Breast epithelium (tissue), 4 donors: ENCODE measurements at places on chromosomes 6 and 20. TPM values are rescaled to one million over a fixed set of nuclear protein-coding genes. Genes with fewer than 3 reads are reported as not detected.

GRCh38 chr6:44039191-44039719, 88.0 kb downstream of the MRPL14 start:
- peak; percentile 51 for DNase-seq

GRCh38 chr6:13074415-13075140, 253.8 kb downstream of the TBC1D7 start:
- DNase-seq: no peak

GRCh38 chr6:92072387-92072786, 1347.0 kb downstream of the EPHA7 start:
- no peak for DNase-seq

GRCh38 chr6:157239148-157239547, 84.2 kb downstream of the TMEM242 start:
- no peak for DNase-seq

GRCh38 chr6:11685481-11686093, 93.0 kb downstream of the ADTRP start:
- no peak for DNase-seq

DNA sequence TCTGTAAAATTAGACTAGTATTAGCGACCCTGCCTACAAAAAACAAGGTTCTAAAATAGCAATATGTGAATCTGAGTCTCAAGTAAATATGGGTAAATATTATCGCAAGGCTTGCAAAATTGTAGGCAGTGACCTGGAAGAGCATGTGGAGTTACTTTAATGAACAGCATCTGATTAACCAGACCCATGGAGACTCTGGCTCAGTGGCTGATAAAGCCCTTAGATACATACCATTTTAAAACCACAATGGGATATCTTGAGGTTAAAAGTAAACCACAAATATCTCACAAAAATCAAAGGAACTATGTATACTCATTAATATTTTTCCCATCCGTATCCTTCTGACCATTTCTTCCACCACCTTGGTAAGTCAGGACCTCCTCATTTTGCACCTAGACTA, 187.0 kb downstream of the MTFR2 start:
- DNase-seq: no peak

GRCh38 chr6:112986321-112986720, 639.2 kb downstream of the RFPL4B start:
- no peak for DNase-seq

GRCh38 chr6:82909551-82909950, 156.1 kb downstream of the UBE3D start:
- DNase-seq: no peak

- no peak for DNase-seq
Measured at GRCh38 chr6:111030008-111031007, 48.5 kb downstream of the RPF2 start.

- DNase-seq: no peak
Measured at GRCh38 chr6:152330961-152331360, 306.2 kb downstream of the SYNE1 start.

DNA sequence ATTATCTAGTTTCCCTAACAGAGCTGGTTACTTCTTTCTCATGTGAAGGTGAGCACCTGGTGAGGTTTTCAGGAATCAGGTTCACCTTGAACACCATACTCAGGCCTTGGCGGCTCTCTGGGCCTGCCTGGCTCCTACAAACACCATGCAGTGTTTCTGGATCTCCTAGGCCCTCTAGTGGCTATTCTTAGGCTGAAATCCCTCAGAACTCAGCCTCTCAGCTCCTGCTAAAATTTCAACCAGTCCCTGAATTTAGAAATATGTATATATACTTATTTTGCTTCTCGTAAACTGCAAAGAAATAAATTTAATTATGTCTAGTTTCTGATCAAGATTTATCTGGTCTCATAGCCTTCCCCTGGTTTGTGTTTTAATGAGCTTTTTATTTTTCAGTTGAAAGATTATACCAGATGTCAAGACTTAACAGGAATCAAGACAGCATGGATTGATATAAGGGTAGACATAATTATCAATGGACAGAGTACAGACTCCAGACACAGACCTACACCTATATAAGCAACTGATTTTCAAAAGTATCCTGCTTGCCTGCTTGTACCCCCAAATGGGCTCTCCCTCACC, 55.9 kb downstream of the ANKEF1 start:
- DNase-seq: no peak

DNA sequence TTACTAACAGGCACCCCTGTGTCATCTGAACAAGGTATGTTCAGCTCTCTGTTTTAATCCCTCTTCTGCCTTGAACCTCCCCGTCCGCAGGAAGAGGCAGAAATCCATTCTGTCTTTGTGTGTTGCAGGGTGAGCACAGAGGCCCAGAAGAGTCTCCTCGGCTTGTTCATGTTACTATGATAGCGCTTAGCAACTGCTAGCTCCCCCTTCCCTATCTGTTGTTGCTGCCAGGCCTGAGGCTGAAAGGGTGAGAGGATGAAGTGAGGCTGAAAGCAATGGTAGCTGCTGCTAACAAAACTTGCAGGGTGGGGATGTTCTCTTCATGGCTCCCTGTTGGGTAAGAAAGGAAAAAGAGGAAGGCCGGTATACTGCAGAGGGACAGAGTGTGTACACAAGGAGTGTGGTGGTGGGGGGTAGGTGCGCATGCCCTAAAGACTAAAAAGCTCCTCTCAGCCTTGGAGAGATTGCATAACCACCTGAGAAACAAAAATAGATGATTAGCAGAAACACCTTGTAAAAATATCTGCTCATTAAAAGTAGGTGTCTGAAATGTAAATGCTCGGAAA, 55.2 kb upstream of the CITED2 start:
- DNase-seq: no peak

DNA sequence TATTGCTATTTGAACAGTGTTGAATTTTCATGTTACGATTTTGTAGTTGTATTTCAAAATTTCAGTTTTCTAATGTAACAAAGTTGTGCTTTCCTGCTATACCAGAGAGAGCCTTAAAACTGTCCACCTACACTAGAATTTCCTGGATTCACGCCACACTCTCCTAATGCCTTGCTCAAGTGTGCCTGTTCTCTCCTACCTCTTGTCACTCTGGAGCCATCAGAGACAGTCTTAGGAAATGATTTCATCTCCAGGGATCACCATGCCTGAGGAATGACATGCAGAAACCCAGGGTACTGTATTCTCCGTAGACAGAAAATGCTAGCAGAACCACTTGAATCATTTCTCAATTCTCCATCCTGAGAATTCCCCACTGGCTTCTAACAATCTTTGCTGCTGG, 667.6 kb downstream of the KIF16B start:
- DNase-seq: no peak

DNA sequence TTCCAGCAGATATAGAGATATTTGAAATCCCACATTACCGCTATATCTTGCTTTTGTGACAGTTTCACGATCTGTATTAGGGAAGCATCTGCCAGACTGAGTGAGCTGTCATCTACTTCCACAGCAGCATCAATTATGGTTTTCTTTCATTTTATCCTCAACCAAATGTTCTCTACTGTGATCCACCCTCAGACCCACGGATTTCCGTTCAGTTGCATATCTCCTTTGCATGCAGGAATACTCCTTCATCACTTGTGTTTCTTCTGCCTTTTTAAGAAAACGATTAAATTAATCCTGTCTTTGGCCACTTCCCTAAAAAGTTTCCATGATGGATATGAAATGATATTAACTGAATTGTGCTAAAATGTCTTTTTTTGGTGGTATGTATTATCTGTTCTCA, 262.1 kb upstream of the ADGRB3 start:
- DNase-seq: no peak

GRCh38 chr6:68458447-68458846, 176.6 kb upstream of the ADGRB3 start:
- no peak for DNase-seq

GRCh38 chr20:40866056-40866455, 162.6 kb upstream of the TOP1 start:
- no peak for DNase-seq

DNA sequence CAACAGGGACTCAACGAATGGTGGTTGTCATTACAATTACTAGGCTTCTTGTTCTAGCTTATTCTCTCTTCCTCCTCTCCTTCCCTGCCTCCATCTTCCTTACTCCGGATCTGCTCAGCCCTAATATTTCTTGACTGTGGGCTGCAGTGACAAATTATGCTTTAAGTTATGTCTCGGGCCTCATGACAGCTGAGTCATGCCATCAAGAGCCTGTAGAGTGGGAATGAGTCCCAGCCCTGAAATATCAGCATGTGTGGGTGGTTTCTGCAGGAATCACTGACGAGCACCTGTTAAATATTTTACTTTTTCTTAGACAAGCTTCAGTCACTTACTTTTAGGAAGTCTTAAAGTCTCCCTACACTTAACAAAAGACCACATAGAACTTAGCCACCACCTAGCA, 83.1 kb upstream of the CBLN4 start:
- no peak for DNase-seq

DNA sequence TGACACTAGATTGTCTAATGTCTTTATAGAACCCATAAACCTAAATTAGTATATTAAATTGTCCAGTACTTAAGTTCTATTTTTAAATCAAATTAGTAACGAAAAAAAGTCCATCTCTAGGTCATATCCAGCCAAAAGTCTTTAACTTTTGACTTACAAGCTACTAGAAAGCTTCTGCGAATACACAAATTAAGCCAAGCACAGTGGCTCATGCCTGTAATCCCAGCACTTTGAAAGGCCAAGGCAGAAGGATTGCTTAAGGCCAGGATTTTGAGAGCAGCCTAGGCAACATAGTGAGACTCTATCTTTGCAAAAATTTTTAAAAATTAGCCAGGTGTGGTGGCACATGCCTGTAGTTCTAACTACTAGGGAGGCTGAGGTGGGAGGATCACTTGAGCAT, 420.4 kb upstream of the PLCB4 start:
- no peak for DNase-seq

- no peak for DNase-seq
Measured at GRCh38 chr6:23420659-23421350, 705.2 kb upstream of the NRSN1 start.

- DNase-seq: no peak
Measured at GRCh38 chr6:3433005-3433404, 23.8 kb downstream of the SLC22A23 start.

DNA sequence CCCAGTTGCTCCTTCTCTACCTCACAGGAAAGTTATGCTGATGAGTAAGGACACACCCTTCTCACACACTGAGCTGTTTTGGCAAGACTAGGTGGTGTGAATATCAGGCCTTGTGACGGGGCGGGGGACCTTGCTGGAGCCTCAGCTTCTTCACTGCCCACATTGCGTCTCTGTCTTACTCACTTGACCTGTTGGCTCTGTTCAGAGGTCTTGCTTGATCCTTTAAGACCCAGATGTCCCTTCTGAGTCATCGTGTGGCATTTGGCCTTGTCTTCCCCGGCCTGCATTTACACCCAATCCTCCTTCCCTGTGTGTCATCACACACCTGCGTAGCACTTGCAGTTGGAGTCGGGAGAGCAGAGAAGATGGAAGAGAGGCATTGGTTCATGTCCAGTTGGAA, 8.3 kb upstream of the PRND start:
- DNase-seq: no peak

- no peak for DNase-seq
Measured at GRCh38 chr6:144372611-144373594, 87.8 kb downstream of the UTRN start.

GRCh38 chr6:10532392-10532791, 11.2 kb downstream of the GCNT2 start:
- no peak for DNase-seq

- no peak for DNase-seq
Measured at GRCh38 chr6:144897441-144897921, 612.3 kb downstream of the UTRN start.

- no peak for DNase-seq
Measured at GRCh38 chr6:52328303-52328662, 33.7 kb upstream of the PAQR8 start.

- no peak for DNase-seq
Measured at GRCh38 chr6:109238396-109238795, 143.1 kb downstream of the CEP57L1 start.

DNA sequence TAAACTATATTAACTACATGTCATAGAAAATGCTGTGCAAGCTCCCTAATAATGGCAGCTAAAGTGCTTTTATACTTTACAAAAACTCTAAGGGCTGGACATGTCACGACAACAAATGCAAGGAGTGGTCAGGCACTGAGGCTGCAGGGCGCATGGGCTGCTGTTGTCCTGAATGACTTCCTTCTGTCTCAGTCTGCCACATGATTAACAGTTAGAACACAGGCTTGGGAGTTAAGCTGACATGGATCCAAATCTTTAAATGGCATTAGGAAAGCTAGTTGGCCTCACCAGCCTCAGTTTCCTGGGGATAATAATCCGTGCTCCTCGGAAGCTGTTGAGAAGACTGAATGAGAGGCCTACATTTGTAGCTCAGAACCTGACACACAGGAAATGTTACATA, 57.4 kb downstream of the PREP start:
- no peak for DNase-seq

DNA sequence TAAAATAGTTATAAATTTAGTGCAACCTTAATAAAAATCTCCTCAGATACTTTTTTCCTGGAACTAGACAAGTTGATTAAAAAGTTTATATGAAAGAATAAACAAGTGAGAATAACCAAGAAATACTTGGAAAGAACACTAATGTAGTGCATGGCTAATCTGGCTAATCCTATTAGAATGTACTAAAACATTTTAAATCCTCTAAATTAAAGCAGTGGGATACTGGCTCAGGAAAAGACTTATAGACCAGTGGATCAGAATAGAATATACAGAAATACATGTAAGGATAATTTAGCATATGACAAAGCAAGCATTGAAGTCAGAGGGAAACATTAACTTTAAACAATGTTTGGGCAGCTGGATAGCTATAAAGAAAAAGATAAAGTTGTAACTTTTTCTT, 41.1 kb upstream of the ERVFRD-1 start:
- no peak for DNase-seq

DNA sequence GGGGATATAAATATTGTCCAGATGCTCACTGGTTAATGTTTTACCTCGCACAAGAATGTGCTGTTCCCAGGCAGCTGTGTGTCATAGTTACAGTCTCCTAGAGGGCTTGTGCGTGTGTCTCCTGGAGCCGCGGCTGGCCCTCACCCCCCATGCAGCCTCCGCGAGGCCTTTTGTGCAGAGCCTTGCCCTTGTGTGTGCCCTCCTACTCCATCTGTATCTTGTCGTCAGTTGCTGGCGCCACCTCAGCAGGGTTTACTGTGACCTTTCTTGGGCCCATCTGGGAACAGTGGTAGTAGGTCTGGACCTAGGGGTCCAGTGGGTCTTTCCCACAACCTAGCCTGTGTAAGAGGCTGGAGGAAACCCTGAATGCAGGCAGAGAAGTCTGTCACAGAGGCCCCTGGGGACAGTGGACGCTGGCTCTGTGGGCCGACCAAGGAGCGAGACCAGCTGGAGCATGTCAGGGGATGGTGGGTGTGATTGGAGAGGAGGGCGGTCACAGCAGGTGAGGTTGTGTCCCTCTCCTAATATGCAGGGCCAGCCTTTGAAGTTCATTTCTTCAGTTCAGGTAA, 35.2 kb downstream of the PPP1R14C start:
- no peak for DNase-seq

CRISP3 gene
- total RNA-seq: 0.73 TPM

ECT2L gene
- 0.15 TPM for total RNA-seq

MANEA gene
- 21.8 TPM for total RNA-seq

OXT gene
- total RNA-seq: 4.5 TPM

CGA gene
- not detected for total RNA-seq

CALHM4 gene
- not detected for total RNA-seq

ID4 gene
- 45.9 TPM for total RNA-seq

LYRM2 gene
- 20.3 TPM for total RNA-seq

KCNK5 gene
- total RNA-seq: 1.8 TPM

MATN4 gene
- total RNA-seq: not detected
